ENCODE measurements at places on chromosomes 16 and 17.

DNA sequence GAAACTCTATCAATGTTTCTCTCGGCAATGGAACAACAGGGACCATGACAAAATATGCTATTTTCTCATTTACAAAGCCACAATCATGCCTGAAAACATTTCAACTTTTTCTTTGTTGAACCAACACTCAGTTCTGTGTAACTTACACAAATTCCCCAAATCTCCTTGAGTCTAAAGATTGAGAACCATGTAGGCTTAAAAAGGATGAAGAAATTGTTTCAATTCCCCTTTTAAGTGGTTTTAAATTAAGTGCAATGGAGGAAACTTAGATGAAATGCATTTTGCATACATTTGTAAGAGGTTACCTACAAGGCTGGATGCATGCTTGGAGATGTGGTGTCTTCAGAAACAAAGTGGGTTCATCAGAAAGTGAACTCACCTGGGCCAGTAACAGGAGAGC, 566.4 kb upstream of the CDH11 start:
- DNase-seq, result peak; percentile 33

- no peak for DNase-seq
Measured at GRCh38 chr17:4386406-4386805, 19.9 kb upstream of the UBE2G1 start.

DNA sequence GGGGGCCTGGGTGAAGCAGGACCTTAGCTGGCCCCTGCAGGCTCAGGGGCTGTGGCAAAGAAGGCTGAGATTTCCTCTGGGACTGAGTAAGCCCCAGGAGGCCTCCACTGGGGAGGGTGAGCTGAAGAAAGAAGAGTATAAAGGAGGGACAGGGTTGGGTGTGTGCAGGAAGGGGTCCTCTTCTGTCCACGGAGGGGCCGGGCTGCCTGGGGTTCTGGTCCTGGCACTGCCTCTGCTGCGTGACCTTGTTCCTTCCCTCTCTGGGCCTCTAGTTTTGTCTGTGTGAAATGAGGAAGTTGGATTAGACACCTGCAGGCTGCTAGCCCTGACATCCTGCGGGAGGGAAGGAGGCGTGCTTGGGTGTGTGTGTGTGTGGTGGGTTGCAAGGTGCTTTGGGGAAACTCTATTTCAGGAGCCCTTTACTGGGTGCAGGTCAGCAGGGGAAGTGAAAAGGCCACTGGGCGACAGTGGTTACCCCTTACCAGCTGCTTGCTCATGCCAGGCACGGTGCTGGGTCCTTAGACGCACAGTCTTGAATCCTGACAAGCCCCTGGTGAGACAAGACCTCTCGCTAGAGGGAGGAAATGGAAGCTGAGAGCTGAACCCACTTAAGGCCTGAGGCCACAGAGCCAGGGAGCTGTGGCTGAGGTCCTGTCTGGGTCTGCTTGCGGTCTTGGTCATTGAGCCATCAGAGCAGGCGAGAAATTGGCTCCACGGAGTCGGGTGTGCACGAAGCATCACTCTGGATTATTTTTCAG, 60.7 kb downstream of the OR1D5 start:
- no peak for DNase-seq

GRCh38 chr17:78915872-78916632, 9.1 kb downstream of the TIMP2 start:
- DNase-seq, result peak; percentile 76

DNA sequence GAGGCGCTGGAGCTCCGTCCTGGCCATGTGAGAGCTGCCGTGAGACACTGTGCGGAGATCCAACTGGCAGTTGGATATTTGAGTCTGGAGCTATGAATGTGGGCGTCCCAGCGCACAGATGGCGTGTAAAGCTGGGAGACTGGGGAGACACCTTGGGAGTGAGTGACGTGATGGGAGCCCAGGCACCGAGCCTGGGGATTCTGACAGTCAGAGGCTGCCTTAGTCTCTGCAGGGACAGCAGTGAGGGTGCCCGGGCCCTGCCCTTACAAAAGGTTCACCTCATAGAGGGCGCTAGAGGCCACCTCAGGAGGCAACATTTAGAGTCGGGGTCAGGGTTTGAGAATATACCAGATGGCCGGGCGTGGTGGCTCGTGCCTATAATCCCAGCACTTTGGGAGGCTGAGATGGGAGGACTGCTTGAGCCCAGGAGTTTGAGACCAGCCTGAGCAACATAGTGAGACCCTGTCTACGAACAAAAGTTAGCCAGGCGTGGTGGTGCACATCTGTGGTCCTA, 194.1 kb upstream of the GSE1 start:
- DNase-seq, result no peak

DNA sequence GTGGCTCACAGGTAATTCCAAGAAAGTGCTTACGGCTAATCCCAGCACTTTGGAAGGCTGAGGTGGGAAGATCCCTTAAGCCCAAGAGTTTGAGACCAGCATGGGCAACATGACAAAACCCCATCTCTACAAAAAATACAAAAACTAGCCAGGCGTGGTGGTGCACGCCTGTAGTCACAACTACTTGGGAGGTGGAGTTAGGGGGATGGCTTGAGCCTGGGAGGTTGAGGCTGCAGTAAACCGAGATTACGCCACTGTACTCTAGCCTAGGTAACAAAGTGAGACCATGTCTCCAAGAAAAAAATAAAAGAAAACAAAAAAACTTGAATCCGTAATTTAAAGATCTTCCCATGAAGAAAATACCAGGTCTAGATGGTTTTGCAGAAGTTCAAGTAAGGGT, 5.0 kb downstream of the ICAM2 start:
- DNase-seq, result no peak

DNA sequence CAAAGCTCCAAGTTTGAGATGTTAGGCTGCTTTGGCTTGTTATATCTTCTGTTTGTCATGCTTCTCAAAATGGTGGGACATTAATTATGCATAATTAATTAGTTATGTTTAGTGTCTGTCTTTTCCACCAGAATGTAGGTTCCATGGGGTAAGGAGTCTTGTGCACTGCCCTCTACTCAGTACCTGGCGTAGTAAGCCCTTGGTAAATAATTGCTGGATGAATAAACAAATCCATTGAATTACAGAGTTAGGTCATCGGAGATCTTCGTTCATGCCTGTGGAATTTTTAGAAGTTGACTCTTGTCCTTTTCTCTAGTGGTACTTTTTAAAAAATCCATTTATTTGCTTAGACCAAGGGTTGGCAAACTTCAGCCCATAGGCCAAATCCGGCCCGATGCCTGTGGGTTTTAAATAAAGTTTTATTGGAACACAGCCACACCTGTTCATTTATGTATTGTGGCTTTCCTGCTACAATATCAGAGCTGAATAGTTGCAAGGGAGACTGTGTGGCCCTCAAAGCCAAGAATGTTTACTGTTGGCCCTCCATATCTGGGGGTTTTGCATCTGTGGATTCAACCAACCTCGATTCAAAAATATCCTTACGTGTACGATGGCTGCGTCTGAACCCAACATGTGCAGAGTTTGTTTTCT, 524.8 kb upstream of the EEF2KMT start:
- DNase-seq, result no peak

GRCh38 chr16:31390504-31391041, 2.6 kb upstream of the ITGAD start:
- no peak for DNase-seq
